ENCODE measurements at places on chromosomes 4 and X.

GRCh38 chr4:8570201-8570600 lies 10.0 kb upstream of the GPR78 start:
- DNase-seq = no peak

DNA sequence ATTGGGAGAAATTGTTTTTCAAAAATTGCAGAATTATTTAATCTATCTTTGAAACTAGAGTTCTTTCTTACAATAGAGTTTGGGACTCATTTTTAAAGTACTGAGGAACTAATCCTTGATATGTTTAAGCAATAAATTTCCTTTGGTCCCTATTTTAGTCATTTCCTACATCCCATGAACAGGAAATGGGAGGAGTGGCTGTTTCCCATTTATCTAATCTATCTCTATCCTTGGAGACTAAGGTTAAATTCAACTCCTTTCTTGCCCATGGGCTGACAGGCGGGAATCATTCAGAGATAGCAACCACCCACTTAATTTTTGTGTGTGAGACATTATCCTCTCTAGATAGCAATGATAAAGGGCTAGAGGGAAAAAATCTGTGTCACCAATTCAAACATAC lies 131.6 kb upstream of the EMCN start:
- DNase-seq = no peak

DNA sequence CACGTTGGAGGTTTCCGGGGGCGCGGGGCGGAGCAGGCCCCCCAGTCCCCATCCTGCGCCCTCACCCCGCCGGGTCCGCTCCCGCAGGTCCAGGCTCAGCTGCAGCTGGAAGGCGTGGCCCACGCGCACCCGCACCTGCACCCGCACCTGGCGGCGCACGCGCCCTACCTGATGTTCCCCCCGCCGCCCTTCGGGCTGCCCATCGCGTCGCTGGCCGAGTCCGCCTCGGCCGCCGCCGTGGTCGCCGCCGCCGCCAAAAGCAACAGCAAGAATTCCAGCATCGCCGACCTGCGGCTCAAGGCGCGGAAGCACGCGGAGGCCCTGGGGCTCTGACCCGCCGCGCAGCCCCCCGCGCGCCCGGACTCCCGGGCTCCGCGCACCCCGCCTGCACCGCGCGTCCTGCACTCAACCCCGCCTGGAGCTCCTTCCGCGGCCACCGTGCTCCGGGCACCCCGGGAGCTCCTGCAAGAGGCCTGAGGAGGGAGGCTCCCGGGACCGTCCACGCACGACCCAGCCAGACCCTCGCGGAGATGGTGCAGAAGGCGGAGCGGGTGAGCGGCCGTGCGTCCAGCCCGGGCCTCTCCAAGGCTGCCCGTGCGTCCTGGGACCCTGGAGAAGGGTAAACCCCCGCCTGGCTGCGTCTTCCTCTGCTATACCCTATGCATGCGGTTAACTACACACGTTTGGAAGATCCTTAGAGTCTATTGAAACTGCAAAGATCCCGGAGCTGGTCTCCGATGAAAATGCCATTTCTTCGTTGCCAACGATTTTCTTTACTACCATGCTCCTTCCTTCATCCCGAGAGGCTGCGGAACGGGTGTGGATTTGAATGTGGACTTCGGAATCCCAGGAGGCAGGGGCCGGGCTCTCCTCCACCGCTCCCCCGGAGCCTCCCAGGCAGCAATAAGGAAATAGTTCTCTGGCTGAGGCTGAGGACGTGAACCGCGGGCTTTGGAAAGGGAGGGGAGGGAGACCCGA lies 14.0 kb downstream of the SHOX start:
- DNase-seq = no peak

- DNase-seq = peak; percentile 42
Observed at GRCh38 chr4:5812506-5813229, 80.2 kb downstream of the CRMP1 start.

DNA sequence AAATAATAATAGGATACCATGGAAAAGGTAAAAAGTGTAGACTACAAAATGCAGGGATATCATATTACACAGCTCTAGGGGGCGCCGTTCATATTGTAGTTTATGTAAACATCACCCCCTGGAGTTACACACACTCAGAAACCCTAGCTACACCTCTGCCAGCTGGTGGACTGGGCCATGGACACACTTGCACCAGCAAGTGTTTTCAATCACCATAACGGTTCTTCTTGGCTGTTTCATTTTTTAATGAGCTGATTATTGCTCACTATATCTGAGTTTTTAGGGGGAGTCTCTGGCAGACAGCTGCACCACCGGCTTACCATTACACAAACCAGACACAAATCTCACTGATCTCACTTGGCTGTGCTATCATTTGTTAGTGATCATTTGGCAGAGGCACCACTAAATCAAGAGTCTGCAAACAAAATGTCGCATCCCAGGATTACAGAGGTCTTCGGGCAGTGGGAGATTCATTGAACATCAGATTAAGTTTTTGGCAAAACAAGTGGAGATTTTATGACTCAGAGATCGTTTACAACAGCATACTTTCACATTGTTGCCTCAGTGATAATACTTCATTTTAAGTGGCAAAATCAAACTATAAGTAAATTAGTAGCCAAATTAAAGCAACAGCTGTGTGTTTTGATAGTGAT lies 185.7 kb downstream of the UNC5C start:
- DNase-seq = no peak

DNA sequence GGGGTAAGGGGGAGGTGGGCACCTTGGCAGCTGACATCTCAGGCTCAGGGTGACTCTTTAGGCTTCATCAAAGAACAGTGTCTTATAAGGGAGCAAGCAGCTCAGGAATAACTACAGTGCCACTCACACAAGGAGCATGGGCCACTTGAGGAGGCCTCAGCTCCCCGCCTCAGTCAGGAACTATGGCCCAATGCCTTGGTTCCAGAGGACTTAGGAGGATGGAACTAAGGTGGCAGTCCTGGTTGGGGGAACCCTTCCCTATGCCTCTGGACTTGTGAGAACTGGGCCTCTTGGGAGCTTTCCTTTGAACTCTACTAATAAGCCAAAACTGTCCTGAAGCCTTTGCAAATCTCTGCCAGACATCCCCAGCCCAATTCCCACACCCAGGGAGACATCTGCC lies 160.6 kb downstream of the EFNB1 start:
- no peak for DNase-seq

DNA sequence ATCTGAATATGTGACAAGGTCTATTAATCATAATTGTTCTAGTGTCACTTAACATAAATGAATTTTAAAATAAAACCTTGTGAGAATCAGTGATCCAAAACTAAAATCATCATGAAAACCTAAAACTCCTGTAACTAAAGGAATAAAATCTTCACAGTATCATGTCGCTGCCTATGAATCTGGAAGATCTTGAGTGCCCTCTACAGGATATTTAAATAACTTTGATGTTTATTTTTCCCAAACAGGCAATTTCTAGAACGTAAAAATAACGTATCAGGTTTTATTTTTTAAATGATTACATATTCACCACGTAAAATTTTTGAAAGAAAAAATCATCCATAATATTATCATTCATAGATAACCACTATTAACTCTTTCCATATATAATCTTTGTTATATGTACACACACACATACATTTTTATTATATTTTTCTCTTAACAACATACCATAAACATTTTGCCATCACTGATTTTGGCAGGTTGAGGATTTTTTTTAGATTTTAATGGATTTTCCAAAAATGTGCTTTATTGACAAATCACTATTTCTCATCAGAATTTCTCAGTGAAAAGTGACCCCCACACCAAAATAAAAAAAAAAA lies 79.6 kb downstream of the COMMD8 start:
- DNase-seq = no peak

- no peak for DNase-seq
Observed at GRCh38 chr4:47373174-47373573, 90.3 kb downstream of the COMMD8 start.

- no peak for DNase-seq
Observed at GRCh38 chrX:64805683-64806082, 170.6 kb downstream of the ZC4H2 start.

DNA sequence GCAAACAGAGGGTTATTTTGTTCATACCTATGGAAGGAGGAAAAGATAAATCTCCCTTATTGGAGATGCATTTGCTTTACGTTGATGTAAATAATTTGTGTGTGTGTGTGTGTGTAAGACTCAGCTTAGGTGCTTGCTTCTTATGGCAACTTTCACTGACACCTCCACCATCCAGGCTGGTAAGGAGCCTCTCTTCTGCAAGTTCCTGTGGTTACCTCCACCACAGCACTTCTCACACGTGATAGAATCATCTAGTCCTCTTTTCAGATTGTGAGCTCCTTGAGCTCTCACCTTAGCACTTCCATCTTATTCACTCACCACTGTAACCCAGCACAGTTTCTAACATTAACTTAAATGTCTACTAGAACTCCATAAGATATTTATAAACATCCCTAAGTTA lies 553.7 kb downstream of the FGF13 start:
- DNase-seq = no peak

GRCh38 chr4:54082168-54082567 lies 17.8 kb upstream of the CHIC2 start:
- DNase-seq = no peak

DNA sequence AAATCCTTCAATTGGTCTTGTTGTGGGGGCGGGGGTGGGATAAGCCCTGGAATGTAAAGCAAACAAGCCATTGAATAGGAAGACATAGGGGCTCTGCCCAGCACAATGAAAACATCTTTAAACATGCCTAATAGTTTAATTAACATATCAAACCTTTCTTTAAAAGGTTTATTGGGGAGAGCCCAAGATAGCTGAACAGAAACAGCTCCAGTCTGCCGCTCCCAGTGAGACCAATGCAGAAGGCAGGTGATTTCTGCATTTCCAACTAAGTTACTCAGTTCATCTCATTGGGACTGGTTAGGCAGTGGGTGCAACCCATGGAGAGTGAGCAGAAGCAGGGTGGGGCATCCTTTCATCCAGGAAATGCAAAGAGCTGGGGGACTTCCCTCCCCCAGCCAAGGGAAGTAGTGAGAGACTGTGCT lies 327.2 kb upstream of the CNKSR2 start:
- no peak for DNase-seq

- DNase-seq = peak; percentile 34
Observed at GRCh38 chr4:99088023-99088449, 552 bp downstream of the ADH5 start.

DNA sequence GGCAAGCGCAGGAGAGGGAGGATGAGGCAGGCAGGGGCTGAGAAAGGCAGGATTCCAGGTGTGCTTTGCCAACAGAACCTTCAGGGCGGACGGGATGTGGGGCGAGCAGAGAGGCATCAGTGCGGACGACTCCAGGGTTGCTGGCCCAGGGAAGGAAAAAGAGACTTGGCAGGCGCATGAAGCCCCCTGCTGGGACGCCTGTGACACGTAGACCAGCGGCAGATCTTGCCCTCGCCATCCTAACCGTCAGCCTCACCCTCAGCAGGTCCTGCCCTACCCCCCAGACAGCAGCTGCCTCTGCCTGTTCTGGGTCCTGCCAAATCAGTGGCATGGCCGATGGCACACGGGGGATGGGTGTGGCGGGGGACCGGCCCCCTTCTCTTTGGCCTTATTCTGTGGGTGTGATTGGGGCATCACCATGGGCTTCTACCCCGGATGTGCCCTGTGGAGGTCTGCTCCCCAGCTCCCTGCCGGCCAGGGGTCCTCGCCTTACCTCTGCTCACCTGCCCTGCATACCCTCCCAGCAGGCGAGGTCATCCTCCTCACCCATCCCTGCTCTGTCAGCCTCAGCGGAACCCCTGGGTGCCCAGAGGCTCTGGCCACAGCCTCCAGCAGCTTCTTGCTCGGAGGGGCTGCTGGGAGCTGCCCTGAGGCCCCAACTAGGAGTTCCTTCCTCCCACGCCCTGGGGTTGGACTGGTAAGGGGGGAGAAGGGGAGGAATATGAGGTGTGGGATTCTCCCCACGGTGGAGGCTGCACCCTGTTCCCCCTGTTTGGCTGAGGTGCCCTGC lies 2.9 kb upstream of the SH3BP2 start:
- DNase-seq = no peak

GRCh38 chr4:100960232-100960631 lies 387.1 kb downstream of the PPP3CA start:
- no peak for DNase-seq

DNA sequence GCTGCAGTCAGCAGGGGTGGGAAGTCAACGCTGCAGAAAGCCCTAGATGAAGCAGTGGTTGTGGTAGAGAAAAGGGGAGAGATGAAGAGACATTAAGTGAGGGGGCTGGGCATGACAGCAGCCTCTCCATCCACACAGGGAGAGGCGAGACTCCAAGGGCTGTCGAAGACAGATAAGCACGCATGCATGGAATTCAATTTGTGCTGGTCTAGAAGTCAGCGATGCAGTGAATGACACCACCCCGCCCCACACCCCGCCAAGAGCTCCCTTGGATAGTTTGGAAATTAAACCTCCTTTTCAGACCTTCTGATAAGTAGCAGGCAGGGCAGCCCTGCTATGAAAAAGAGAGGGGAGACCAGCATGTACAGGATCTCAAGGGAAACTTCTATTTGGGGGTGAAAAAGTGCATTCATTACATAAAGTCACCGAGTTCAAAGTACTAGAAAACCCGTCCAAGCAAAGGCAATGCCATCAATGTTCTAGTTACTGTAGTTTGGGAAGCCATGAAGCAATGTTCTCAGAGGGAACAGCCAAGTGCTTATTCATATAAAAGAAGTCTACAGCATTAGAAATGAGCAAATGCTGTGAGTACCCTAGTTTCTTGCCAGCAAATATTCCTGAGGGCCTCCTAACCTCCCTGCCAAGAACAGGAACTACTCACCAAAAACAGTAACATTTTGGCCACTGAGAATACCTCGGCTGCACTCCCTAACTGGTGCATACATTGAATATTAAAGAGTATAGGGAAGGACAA lies 152.3 kb upstream of the ANXA10 start:
- DNase-seq = no peak

GRCh38 chrX:86910602-86911311 lies 606.8 kb upstream of the KLHL4 start:
- DNase-seq = no peak

DNA sequence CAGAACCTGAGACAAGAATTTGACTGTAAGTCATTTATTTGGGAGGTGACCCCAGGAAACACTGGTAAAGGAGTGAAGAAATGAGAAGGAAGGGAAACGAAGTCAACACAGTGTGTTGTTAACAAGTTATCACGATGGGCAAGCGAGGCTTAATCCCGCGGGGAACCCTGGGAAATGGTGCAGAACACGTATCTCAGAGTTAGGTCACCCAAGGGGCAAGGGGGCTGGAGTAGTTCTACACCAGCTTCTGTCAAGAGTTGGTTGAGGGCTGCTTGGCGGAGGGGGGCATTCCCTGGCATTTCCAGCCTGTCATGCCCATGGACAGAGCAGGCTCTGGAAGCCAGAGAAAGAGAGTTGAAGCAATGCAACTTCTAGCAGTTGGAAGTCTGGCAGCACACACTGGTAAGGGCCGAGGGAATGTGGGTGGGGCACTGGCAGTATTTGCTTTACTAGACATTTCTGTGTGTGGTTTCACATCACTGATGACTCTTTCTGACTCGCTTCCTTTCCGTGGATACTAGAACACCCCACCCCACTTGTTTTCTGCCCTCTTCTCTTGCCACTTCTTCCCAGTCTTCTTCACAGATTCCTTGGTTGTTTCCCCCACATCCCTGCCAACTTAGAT lies 52.2 kb upstream of the ADGRG2 start:
- no peak for DNase-seq

DNA sequence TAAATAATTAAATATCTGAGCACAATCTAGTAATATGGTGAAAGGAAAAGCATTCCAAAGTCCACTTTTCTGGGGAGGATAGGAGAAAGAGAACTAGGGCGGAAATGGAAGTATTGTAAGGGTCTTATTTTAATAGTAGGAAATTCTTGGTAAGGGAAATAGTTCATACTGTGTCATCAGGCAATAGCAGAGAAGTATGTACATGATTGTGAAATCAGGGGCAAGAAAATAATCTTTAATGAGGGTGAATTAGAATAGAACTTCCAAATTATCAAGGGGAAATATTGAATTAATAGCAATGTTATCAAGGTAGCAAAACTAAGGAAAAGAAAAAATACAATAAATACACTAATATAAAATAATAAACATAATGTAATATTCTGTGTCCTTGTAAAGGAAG lies 14.8 kb downstream of the GIMD1 start:
- no peak for DNase-seq

All from CD4-positive, alpha-beta T cell (primary cell).